ENCODE measurements at places on chromosomes 11 and 22.

DNA sequence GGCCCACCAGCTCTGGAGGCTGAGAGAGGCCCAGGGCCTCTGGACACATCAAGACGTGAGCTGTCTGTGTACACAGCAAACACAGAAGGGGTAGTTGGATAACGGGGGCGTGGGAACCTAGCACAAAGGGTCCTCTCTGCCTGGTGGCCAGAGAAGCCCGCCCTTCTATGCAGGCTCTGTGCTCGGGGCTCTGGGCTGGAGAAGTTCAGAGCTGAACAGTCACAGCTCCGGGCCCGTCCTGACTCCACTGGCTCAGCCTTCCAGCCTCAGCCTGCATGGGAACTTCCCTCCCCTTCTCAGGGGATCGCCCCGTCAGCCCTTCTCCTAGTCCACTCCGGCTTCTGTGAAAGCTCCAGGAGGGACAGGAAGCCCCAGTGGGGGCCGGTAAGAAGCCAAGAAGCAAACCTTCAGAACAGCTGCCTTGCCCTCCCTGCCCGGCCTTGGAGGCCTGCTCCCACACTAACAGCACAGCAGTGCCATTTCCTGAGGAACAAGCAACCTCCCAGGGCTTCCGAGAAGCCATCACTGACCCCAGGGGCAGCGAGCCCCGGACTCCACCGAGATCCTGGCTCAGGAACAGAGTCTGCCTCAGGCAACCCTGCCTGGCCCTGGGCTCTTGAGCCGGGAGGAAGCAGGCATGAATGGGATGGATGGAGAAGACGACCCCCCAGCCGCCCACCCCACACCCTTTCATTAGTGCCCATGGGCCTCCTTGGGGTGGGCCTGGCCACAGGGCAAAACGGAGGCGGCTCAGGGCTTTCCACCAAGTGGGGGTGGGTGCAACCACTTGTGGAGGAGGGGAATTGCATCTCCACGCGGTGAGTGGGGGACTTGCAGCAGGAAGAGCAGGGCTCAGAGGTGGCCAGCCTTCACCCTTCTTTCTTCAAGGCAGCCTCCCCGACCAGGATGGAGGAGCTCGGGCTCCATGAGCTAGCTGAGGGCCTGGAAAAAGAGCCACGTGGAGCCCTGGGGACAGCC, 119.8 kb downstream of the ST3GAL4 start:
- no peak for DNase-seq

DNA sequence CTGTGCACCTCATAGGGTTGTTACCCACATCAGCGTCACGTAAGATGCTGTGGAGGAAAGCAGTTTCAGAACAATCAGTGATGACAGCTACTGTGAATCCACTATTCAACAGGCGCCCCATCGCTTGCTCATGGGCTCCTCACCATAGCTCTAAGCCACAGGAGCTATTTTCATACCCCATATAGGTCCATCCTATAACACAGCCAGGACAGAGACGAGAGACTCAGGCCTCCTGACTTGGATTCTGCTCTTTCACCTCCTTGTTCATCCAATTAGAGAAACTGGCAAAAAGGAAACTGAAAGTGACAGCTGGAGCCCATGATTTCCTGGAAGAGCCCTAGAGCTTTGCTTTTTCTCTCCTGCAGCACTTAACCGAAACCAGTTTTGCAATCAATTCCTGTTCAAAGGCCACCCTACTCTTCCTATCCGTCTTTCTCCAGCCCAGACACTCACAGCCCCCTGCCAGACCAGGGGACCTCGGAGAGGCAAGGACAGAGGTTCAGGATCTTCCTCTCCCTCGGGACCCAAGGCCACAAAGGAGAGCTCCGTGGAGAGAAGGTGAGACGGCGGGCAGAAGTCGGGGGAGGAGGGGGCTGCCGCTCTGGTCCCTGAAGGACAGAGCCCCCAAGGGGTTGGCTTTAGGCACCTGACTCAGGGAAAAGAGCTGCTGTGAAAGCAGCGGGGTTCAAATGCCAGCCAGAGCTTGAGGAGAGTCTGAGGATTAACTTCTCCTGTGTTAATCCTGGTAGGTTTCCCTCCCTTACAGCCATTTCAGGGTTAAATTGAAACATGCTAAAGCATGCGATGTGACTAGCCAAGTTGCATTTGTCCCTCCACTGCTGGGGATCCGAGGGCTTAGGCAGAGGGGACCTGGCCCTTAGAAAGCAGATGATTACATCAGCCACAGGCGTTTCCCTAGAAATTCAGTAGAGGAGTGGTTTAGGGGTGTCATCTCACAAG, at the start of gene APOL6:
TSS of gene APOL6 (plus strand) at position 381 of the 960 bp plus-strand sequence. CDS start 7,980 bp downstream, outside the sequence.
- DNase-seq: peak; percentile 55

DNA sequence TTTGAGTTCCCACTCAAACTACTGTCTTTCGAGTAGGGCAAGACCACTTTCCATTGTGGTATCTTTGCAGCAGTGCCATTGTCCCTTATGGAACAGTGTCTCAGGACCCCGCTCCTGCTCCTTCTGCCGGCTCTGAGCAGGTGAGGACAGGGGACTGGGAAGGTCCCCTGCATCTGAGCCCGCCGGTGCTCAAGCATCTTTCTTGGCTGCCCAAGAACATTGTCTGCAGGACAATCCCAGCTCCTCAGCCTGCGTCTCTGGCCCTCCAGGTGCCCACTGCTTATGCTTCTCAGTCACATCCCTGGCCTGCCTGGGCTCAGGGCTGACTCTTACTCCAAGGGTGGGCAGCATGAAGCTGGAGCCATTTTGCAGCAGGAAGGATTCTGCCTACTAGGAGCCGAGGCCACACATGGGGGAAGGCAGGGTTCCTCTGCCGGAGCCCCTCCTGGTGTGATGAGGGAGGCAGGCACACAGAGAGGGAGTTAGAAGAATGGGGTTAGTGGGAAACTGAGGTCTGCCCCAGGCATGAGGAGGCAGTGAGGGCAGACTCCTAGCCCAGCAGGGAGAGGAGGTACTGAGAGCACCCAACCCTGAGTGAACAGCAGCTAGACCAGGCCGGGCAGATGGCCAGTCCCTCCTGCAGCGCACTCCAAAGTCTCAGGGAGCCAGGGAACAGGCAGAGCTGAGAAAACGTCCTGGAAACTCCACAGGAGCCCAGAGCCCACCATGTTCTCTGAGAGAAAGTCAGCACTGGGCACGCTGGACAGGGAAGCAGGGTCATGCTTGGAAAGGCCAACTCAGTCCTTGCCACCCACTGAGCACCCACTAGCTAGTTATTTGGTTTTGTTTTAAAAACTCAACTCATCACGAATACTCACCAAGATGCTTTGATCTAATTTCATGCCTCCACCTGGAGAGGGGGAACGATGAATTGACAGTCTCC, 7.5 kb upstream of the PPARA start:
- no peak for DNase-seq

GRCh38 chr11:96259134-96259830, 83.7 kb downstream of the MAML2 start:
- DNase-seq: no peak

GRCh38 chr11:82767123-82767522, 33.5 kb upstream of the FAM181B start:
- no peak for DNase-seq

GRCh38 chr22:41290262-41291221, 4.6 kb upstream of the RANGAP1 start:
- DNase-seq: no peak

DNA sequence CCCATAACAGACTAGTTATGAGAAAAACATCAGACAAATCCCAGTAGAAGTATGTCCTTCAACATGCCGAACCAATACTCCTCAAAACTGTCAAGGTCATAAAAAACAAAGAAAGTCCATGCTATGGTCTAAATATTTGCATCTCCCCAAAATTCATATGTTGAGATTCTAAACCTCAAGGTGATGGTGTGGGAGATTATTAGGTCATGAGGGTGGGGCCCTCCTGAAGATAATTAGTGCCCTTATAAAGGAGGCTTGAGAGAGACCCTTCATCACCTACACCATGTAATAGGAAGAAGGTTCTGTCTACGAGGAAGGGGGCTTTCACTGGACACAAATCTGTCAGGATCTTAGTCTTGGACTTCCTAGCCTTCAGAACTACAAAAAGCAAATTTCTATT, 118.6 kb upstream of the GUCY1A2 start:
- DNase-seq: no peak

DNA sequence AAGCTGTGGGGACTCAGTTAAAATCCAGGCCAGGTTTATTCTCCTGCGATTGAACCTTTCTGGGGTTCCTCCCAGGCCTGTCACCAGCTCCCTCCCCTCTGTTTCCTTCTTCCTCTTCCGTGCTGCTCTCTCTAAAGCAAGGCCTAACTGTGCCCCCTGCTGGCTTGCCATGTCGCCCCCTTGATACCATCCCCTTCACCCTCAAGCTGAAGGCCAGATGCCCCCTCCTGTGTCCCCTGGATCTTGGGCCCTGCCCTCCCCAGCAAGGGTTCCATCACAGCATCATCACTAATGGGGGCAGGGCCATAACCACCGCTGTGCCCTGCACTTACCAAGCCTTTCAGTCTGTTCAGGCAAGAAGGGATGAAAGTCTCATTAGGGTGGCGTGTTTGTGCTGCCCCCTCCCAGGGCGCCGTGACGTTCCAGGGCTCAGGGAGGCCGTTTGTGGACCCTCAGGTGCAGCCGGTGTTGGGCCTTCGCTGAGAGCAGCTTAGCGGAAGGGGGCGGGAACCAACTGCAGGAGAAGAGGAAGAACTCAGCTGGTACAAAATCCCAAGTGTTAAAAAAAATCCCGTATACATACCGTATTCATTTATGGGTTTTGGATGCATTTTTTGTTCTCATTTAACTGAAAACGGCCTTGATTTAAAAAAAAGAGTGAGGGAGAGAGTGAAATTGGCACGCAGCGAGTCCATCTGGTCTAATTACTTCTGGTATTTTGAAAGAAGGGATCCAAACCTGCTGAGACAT, 69.9 kb downstream of the MPPED1 start:
- DNase-seq: no peak

- DNase-seq: no peak
Observed at GRCh38 chr11:129911298-129911697, 15.9 kb upstream of the NFRKB start.

DNA sequence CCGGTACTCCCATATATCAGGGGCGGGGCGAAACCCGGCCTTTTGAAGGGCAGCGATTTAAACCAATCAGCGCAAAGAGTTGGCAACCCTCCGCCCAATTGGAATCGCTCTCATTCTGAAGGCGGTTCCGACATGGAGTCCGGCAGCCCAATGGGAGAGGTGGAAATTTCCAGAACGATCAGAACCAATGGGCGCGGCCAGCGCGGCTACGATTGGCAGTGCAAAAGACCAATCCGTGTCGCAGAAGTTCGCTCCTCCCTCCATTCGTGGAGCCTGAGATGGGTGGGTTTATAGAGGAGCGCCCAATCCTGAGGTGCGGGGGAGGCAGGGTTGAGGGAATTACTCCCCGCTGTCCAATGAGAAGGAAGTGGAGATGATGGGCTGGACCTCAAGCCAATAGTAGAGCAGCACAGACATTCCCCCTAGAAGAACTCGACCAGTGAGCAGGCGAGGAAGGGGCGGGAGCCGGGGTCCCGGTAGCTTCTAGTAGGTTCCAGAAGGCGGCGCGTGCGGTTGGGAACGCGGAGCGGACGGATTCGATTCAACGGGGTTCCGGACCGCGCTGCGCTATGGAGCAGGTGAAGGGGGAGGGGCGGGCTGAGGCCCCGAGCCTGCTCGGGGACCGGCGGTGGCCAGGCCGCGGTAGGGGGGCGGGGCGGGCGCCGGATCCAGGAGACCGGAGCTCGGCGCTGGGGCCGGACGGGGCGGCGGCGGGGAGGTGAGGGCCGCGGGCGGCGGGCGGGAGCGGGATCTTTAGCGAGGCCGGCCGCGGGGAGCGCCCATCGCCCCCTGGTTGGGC, at the start of gene STIP1:
TSS of gene STIP1 (plus strand) at position 479 of the 799 bp plus-strand sequence. CDS start at position 570, 91 bp downstream.
- DNase-seq: peak; percentile 98

GRCh38 chr22:39662686-39663052, 92.1 kb downstream of the CACNA1I start:
- DNase-seq: no peak

DNA sequence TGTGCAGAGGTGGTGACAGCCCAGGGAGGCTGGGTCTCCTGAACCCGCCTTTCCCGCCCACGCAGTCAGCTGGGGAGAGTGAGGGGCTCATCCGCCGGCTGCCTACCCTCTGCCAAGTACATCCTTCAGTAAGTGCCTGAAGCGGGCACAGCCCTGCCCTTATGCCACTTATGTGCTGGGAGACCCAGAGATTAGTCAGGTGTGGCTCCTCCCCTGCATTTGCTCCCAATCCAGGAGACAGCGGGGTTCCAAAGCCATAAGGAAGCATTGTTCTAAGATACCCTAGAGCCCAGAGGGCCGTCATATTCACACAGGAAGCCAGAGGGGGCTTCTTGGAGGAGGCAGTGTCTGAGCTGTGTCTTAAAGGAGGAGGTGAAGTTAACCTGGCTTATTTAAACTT, 5.8 kb upstream of the PPP6R3 start:
- DNase-seq: no peak

DNA sequence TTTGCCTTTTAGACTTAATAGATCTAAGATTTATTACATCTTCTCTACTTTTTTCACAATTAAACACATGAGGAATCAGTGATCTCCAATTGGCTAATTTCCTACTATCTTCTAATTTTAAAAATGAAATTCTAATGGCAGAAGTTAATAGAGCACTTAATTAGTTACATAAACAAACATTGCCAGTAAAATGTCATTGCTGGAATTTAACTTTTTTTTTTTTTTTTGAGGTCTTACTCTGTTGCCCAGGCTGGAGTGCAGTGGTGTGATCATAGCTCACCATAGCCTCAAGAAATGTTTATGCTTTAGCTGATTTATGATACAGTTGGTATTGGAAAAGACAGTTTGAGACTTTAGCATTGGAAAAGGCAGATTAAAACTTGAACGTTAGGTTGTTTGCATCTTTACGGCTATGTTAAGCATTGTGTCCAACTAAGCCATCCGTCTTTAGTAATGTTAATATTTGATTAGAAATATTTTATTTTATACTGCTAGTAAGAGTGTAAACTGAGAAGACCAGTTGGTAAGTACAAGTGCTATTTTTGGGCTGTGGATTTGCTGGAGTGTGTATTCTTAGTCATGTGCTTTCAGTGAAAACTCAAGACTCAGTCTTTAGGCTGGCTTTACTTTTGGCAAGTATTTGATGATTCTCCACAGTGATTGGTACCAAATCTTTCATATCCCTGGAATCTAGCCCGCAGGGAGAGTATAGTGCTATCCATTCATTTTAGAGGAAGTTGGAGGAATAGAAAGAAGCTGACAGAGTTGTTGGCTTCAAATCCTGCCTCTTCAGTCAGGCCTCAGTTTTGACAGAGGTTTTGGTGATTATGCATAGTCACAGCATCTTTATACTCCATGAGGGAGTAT, 4.5 kb downstream of the ANO5 start:
- DNase-seq: no peak

DNA sequence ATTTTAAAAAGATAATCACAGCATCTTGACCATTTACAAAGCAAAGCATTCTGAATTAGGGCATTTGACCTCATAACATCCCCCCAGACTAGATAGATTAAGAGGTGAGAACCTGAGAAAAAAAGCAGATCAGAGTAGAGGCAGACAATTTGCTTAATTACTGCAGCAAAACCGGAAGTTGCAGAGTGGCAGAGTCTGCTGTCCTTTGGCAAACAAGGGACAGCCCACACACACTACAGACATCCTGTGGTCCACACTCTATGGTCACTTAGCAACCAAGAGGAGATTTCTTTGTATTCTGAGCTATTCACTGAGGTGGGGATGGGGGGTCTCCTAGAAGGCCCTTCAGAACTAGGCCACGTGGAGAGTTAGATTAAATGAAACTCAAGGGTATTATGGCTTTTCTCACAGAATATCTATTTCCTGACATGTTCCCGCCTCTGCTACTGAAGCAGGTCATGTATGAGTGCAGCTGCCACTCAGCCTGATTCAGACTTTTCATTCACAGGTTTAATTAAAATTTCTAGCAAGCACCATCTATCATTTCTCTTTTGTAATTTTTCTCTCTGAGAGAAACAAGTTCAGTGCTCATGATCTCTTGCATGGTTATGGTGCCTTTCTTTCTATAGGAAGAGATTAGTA, 48.5 kb downstream of the SVIP start:
- no peak for DNase-seq
